C1 segment of cervical spinal cord (tissue), 14 donors: ENCODE measurements at places on chromosomes 12 and 14.

DNA sequence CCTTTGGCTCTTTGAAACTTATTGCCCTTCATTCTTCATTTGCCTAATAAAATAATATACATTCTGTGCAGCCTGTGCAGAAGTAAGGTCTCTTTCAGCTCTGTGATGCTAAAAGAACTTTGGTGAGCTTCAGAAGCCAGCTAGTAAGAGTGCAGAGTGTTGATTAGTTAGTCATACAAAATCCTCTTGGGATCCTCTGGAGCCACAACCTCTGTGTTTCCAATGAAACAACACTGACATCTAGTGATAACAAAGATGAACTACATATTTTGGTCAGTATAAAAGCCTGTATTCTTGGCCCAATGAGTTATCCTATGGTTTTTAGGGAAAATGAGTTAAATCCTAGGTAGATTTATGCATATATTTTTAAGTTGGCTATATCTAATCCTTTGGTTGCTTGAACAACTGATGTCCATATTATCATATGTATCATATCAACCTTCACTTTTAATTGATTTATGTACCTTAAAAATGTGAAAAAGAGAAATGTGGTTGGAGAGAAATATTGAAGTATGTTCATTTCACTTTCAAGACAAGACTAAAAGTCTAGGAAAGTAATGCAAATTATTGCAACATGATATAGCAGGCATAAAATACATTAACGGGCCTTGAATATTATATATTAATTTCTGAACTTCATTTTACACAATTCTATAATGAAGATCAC lies 158.4 kb downstream of the KLHL28 start:
- DNase-seq, result no peak

DNA sequence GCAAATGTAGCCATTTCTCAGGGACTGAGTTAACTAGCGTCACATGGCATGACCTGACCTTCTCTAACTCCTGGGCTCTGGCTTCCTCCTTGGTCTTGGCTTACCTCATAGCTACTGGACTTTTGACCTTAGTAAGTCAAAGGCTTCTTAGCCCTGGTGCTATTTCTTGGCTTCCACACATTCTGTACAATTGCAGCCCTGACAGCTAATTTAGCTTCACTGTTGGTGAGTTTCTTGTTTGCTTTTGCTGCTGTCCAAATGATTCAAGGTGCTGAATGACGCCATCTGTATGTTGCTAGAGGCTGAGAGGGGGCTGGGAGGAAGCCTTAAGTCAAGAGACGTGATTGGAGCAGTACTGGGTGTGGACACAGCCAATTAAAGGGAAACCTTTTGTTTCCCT lies 202.7 kb downstream of the PRKD1 start:
- no peak for DNase-seq

GRCh38 chr14:21997300-21997699 lies 323.7 kb upstream of the OR4E1 start:
- DNase-seq, result no peak

DNA sequence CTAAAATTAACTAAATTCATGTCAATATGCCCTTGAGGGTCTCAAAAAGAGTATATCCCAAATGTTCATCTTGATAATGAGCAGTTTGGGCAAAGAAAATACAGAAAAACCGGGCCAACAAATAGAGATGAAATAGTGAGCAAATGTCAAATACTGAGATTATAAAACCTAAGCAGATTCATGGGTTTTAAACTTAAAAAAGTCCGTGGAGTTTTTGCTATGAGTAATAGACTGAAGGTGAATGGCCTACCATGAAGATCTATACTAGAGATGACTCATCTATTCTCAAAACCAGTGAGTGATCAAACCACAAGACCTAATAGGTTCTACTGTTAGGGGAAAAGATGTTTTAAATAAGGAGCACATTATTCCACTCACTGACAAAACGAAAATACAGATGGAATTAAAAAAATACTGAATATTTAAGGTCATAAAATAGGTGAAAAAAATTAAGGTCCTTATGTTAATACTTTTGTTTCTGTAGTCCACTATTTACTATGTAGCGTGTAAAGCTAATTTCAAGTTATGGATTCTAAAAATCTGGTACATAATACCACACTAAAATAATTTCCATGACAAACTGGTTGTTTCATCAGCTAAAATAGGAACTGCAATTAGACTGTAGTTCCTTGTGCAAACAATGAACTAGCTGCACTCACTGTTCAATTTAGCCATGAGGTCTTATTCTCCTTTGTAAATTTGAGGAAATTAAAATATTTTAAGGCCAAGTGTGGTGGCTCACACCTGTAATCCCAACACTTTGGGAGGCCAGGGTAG lies 5.0 kb downstream of the HNRNPC start:
- DNase-seq, result no peak

GRCh38 chr12:30286345-30286926 lies 409.2 kb downstream of the IPO8 start:
- DNase-seq, result no peak

- no peak for DNase-seq
Measured at GRCh38 chr14:52069307-52070050, 620 bp upstream of the NID2 start.

DNA sequence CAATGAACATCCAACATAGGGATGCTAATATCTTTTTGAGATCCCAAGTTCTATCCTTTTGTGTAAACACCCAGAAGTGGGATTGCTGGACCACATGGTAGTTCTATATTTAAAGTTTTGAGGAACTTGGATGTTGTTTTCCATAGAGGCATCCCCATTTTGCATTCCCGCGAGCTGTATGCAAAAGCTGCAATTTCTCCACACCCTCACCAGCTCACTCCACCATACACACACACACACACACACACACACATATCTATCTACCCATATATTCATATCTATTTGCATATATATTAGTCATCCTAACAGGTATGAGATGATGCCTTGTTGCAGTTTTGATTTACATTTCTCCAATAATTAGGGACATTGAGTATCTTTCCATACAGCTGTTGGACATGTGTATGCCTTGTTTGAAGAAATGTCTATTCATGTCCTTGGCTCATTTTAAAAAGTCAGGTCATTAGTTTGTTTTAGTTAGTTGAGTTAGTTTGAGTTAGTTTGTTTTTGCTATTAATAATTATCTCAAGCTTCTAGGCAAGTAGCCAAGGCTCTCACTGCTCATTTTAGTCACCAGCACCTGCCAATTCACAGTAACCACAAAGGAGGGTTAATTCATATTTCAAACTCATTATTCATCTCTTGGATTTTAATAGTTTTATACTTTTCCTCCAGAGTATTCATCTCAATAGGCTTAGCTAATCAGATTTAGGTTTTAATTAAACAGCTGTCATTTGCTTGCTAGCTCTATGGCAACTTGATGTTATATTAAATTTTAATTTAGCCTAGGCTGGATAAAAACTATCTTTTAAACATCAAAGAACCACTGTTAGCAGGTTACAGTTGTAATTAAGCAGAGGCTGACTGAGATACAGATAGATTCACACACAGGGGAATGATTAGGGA lies 1435.9 kb upstream of the TMEM132C start:
- DNase-seq, result no peak

- no peak for DNase-seq
Measured at GRCh38 chr14:74645244-74645643, 33.2 kb upstream of the LTBP2 start.

DNA sequence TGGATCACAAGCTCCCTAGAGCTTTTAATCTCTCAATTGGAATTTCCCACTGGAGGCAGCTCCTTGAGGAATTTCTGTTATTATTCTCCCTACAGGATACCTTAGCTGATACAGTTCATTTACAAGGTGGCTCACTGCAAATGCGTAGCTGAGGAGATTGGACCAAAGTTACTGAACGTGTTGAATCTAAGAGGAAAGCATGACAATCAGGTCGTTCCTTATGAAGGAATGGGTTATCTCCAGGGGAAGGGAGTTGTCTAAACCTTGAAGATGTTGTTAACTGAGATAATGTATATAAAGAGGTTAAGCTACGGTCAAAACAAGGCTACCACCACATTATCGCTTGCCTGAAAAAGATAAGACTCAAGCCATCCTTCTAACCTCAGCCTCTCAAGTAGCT lies 105.8 kb upstream of the TBX3 start:
- no peak for DNase-seq

GRCh38 chr14:89134640-89135039 lies 282.4 kb downstream of the FOXN3 start:
- DNase-seq, result no peak

- no peak for DNase-seq
Measured at GRCh38 chr12:52847335-52848102, 1.3 kb downstream of the KRT78 start.
